ENCODE measurements at places on chromosomes 3 and 15.

GRCh38 chr3:5217824-5218595, 30.5 kb downstream of the EDEM1 start:
- DNase-seq: no peak

DNA sequence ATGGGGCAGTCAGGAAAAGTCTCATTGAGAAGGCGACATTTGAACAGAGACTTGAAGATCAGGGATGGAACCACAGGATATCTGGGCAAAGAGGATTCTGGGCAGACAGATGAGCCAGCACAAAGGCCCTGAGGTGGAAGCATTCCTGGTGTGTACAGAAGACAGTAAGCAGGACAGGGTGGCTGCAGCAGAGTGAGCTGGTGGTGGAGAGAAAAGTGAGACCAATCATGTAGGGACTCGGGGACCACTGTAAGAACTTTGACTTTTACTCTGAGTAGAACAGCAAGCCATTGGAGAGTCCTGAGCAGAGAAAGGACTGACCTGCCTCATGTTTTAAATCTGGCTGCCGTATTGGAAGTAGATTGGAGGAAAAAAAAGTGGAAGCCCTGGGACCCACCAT, 29.9 kb upstream of the LRRFIP2 start:
- DNase-seq: no peak

DNA sequence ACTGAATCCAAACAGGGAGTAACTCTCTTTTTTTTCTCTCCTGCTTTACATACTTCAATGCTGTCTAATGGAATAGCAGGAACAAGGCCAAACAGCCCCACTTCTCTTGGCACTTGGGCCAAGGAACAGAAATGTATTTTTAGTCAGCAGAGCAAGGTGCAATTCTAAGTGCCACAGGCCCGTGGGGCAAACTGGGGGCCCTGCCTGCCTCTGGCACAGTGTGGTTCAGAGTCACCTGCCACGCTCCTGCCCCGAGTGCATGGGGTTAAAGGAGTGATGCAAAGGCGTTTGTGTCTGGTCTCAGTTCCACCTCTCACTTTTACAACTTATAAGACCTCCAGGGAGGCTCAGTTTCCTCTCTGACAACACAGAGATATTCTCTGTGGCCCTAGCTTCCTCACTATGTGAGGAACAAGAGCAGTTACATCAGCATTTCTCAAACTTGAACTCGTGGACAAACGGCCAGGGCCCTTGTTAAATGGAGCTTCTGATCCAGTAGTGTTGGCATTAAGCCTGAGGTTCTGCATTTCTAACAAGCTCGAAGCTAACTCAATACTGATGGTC, 51.3 kb downstream of the LRIG1 start:
- no peak for DNase-seq

GRCh38 chr3:5332270-5332956, 144.9 kb downstream of the EDEM1 start:
- DNase-seq: no peak

- DNase-seq: no peak
Measured at GRCh38 chr3:43159876-43160255, 54.0 kb upstream of the POMGNT2 start.

DNA sequence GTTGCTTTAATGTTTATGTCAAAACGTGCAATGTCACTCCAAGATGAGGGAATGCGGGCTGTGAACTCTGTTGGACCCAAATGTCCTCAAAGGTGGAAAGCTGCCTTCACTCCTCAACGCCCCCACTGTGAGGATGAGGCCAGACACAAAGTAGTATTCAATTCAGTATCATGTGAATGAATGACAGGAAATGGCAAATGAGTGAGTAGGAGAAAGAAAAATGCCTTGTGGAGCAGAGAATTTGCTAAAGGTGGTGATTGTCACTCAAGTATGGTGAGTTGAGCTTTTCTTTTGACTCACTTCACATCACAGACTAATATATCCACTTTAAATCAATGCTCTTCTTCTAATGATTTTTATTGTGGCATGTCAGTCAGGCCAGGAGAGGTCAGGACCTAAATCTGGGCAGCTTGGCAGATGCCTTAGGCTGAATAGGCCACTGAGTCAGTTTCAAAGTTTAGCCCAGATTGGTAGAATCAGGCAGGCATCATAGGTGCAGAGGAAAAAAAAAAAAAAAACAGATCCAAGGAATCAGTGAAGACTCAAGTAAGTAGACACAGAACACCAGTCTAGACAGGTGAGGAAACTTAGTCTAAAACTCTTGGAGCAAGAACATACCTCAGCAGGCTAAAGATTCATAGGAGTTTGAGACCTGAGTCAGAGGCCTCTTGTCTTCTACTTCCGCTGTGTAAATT, 71.0 kb upstream of the ZBED2 start:
- DNase-seq: peak; percentile 13

DNA sequence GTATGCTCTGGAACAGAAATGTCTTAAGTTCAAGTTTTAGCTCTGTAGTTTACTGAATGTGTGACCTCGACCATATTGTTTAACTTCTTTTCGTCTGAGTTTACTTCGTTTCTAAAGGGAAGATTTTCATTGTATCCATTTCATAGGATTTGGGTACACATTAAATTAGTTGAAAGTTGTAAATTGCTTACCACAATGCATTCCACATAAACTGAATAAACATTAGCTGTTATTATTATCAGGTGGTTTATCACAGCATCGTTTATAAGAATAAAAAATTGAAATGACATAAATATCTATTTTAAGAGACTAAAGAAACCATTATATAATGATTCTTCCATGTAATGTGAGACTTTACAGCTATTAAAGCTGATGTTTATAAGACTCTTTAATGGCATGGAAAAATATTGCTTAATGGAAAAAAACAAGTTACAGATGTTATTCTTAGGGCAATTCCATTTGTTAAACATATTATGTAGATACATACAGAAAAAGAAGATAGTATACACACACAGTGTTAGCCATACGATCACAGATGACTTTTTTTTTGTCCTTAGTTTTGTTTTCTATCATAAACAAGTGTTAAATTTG, 342.3 kb upstream of the SGO1 start:
- DNase-seq: no peak
